ENCODE measurements at places on chromosomes 12 and 14.

DNA sequence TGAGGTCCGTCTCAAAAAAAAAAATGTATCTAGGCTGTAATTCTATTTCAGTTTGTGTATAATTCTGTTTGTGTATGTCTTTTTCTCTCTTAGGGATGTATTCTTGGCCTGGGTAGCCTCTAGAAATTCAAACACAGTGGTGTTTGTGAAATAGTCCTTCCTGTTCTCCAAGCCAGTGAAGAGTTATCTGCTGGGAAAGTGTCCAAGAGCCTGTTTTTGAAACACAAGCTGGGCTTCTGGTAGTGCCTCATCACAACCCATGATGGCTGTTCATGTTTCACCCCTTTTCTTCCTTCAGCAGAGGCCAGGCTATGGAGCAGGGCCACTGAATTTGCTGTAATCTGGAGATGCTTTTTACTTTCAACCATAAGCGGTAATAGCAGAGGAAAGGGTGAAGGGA is 14.7 kb downstream of the METTL3 start:
- no peak for DNase-seq

DNA sequence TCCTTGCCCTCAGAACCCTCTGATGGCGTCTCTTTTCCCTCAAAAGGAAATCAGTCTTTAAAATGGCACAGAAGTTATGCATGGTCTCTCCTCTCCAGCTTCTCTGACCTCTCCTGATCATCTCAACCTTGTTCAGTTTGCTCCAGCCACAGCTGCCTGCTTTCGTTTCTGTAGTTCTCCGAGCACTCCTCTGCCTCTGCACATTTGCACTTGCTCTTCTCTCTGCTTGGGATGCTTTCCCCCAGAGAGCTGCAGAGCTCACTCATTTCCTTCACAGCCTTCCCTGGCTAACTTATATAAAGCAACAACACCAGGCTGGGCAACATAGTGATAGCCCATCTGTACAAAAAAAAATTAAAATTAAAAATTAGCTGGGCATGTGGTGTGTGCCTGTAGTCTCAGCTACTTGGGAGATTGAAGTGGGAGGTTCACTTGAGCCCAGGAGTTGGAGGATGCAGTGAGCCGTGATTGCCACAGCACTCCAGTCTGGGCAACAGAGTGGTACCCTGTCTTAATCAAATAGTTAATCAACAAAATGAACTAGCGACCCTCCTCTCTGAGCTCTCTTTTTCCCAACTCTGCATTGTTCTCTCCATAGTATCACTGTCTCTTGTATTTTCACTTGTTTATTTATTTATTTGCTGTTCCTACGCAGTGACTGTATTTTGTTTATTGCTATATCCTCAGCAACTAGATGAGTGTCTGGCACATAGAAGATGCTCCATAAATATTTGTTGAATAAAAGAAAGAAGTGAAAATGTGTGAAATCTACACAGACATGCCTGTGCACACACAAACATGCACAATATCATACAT is 37.7 kb downstream of the PPFIBP1 start:
- no peak for DNase-seq

- no peak for DNase-seq
Observed at GRCh38 chr12:52285172-52285745, 6.1 kb downstream of the KRT81 start.

DNA sequence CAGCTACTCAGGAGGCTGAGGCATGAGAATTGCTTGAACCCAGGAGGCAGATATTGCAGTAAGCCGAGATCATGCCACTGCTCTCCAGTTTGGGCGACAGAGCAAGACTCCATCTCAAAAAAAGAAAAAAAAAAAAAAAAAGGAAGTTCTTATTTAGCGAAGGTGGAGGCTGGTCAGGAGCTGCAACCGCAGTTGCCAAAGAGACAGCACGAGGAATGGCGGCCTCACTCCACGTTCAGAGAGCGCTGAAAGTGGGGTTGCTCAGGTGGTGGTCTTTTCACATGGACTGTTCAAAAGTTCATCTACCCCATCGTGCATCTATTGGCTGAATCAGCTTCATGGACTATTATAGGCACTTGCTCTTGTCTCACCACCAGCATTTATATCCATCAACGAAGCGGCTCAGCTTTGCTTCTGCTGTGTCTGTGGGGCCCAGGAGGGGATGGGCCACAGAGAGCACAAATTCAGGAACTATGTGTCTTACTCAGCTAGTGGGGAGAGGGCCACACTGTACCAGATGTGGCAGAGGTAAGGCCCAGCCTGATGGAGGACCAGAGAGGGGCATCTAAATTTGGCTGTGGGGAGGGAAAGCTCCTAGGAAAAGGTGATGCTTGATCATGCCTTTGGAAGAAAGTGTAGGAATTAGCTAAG is 27.3 kb downstream of the SLC25A47 start:
- no peak for DNase-seq

DNA sequence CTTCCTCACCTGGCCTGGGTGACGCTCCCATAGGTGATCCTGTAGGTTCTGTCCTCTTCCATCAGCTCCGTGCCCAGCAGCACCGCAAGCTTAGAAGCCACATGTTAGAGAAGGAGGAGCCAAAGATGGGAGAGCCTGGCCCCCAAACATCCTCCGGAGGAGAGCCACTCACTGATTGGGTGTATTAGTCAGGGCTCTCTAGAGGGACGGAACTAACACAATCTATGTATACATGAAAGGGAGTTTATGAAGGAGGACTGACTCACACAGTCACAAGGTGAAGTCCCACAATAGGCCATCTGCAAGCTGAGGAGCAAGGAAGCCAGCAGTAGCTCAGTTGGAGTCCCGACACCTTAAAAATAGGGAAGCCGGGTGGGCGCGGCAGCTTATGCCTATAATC is 1273.1 kb upstream of the TMEM132C start:
- no peak for DNase-seq

DNA sequence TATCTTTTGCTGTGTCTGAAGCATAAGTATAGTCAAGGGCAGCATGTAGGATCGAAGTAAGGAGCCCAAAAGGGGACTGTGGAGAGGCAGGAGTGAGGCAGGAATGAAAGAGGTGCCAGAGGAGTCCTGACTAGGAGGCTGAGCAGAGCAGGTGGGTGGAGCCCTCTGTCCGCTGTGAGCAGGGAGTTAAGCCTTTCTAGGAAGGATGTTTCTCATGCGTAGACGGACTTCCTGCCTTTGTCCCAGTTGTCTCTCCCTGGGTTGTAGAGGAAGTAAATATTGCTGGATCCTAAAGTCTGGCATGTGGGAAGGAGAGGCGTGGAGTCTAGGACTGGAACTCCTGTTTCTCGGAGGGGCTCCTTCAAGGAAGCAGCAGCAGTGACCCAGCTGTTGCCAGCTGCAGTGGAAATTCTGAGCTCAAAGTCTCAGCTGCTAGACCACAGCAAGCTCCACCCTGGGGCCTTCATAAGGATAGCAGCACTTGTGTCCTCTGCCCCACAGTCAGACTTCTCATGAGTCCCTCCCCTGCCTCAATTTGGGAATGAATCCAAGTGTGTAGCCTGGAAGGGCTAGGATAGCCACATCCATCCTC is 44.0 kb downstream of the RBMS2 start:
- peak; percentile 80 for DNase-seq

DNA sequence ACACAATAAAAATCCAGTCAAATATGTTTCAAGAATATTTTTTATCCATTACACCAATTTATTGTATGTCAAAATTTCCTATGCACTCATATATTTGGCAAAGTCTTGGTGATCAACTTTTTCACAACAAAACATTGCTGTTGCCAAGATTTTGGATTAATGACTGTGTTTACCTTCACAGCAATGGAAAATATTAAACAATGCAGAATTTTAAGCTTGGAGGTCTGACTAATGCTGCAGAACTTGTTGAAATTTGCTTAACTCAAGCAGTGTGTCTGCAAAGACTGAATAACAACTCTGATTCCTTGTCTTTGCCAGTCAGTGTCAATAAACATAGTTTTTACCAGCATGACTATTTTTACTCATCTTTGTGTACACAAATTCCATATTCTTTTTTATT is 336.4 kb downstream of the CCER1 start:
- no peak for DNase-seq

GRCh38 chr12:5904969-5905368 is 40.1 kb downstream of the ANO2 start:
- DNase-seq: no peak

DNA sequence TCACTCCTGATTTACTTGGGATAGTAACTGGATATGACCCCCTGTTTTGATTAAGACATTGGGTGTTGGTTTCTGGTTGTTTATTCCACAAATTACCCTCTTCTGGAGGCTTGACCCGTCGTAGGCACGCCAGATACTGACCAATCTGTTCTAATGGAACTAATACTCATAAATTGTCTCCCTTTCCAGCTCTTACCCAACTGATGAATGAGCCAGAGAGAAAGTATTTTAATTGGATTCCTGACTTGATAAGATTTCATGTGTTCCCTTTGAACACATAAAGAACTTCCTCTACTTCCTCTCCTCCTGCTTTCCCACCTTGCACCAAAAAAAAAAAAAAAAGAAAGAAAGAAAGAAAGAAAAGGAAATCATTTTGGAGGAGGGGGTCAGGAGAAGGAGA is 340.9 kb downstream of the PCNX1 start:
- DNase-seq: no peak

DNA sequence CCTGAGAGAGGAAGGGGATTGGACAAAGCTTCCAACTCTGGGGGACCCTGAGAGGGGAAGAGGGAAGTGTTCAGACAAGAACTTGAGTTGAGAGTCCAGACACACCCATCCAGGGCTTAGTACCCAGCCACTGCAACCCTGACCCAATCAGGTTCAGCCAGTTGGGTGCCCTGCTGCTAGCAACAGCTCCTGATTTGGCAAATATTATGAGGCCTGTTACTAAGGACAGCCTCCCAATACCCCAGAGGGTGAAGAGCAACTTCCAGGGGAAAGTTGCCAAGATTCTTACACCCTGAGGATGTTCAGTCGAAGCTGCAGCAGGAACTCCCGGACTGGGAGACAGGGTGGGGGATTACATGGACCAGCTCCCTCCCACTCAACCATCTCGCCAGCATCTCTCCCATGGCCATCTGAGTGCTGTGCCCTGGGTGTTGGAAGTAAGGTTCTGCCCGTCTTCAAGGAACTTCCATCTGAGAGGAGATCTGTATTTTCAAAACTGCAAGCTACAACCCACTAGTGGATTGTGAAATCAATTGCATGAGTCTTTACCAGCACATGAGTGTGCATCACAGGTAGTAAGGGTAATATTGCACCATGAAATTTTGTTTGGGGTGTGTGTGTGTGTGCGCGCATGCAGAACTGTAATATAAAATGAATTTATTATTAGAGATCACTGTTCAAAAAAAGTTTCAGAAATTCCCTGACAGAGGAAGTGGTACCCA is 11.5 kb upstream of the KRT78 start:
- DNase-seq: peak; percentile 31

- peak; percentile 26 for DNase-seq
Observed at GRCh38 chr12:122963941-122964265, 2.4 kb downstream of the ABCB9 start.

DNA sequence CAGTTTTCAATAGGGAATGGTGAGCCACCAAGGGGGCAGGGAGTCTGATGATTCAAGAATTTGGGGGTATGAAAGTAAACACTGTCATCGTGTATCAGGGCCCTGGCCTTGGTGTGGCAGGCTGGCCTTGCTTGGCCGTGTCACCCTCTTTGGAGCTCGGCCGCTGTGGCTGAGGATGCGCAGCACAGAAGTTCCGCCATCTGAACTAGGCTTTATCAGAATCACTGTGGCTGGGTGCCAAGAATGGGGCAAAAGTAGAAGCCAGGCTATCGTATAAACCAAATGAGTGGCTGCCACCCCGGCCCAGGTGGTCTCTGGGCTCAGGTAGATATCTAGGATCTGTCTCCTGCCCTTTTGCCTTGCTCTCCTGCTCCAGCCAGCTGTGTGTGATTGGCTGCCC is 137.4 kb downstream of the PAPOLA start:
- DNase-seq: no peak

DNA sequence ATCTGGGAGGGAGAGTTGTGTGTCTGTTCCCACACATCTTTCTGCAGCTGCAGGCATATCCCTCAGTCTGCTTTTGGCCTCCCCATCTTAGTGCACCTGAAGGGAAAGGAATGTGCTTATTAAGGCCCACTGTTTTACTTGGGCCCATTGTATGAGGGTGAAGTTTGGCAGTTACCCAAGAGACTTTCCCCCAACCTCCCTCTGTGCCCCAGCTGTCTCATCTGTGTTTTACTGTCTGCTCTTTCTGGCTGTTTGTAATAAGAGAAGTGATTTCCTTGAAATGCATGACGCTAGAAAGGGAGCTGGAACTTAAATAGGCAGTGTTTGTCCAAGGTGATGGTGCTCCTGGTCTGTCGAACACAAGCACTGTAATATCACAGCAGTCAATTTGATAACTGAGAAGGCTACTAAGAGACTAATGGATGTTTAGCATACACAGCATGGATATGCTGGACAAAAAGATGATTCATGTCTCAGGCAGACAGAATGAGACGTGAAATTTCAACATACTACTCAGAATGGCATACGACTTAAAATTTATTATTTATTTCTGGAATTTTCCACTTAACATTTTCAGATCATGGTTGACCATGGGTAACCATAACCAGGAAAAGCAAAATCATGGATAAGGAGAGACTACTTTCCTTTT is 43.6 kb downstream of the FSCB start:
- no peak for DNase-seq

DNA sequence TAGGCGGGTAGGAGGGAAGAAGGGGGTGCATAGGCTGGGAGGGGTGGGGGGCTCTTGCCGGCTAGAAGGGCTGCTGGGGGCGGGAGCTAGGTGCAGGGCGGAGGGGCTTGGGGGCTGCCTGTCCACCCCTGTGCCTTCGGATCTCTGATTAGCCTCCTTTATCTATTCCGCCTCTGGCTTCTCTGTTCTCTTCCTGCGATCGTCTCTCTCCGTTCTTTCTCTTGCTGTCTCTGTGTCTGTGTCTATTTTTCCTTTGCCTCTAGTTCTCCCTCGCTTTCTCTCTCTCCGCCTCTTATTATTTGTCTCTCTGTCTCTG is 166.7 kb upstream of the LHX5 start:
- DNase-seq: no peak

DNA sequence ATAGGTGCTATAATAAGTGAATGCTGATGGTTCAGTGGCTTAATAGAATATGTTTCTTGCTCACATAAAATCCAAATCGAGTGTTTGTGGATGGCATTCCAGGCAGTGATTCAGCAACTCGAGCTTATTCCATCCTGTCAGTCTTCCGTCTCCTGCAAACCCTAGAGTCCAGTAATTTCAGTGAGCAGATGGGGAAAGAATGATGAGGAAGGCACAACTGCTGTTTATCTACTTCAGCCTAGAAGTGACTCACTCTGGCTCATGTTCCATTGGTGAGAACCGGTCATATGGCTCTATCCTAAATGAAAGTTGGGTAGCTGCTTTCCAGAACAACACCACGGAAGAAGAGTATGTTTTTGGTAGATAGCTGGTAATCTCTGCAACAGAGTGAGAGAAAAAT is 421.8 kb upstream of the PDE3A start:
- no peak for DNase-seq

- DNase-seq: no peak
Observed at GRCh38 chr14:65933400-65934069, 521.0 kb downstream of the FUT8 start.

DNA sequence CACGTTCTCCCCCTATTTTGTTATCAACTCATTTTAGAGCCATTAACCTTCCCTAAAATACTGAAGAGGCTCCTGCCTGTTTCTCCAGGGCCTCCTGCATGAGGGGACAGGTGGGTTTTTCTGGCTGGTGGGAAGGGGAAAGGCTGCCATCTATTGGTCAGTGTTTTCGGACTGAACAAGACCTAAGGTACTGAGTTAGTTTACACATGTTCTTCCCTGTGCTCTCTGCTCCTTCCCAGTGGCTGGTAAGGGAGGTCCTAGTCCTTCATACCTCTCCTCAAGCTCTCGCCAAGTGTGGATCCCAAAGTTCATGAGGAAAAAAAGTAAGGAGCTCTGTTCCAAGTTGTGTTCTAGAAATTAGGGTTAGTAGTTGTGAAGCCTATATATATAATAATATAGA is 357.5 kb downstream of the FSCB start:
- DNase-seq: peak; percentile 85

GRCh38 chr12:64560396-64561301 is 49.6 kb upstream of the RASSF3 start:
- peak; percentile 61 for DNase-seq
